ENCODE measurements at places on chromosomes 3 and 15.

- DNase-seq: no peak
These were observed 42.4 kb downstream of the RASA2 start for GRCh38 chr3:141529256-141529655.

GRCh38 chr3:188906236-188906635, 265.5 kb upstream of the TPRG1 start:
- DNase-seq: no peak

DNA sequence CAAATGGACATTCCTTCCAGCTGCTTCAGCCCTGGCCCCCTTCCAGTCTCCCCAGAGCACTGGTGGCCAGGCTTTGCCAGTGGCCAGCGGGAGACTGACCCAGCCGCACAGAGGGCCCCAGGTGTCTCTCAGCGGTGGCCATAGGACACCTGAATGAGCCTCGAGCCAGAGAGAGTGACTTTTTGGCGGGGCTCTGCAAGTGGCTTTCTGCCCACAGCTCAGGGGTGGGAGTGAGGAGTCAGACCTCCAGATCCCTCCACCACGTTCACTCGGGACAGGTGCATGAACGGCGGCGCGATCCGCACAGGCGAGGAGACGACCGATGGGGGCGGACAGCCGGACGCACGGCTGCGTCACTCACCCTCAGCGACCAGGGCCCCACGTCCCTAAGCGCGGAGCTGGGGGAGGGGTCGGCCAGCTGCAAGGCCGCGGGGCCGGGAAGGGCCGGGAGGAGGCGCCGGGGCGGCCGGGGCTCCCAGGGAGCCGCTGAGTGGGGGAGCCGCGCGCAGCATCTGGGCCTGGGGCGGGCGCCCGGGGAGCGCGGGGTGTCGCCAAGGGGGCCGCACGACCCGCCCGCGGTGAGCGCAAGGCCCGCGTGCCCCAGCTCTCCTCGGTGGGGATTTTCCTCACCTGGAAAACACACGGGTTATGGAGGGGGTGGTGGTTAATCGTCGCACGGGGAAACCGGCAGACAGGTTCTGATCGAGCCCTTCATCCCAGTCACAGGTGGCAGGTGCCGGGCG, 57.1 kb downstream of the BDH1 start:
- no peak for DNase-seq

DNA sequence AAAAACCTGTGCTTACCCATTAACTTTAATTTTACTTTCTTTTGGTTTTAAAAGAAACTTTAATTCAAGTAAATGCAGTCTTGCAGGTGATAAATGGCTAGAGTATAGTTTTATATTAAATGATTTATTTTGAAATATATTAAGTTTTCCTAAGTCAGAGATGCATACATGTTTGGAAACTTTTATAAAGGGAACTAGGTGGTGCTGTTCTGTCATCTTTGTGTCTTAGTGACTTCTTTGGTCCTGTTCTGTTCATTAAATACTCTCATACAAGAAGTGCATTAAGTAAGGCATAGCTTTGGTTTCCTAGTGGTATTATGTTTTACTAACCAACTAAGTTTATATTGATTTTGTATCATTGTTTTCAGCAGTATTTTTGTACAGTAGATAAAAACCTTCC, 15.6 kb downstream of the CADM2 start:
- DNase-seq: no peak

DNA sequence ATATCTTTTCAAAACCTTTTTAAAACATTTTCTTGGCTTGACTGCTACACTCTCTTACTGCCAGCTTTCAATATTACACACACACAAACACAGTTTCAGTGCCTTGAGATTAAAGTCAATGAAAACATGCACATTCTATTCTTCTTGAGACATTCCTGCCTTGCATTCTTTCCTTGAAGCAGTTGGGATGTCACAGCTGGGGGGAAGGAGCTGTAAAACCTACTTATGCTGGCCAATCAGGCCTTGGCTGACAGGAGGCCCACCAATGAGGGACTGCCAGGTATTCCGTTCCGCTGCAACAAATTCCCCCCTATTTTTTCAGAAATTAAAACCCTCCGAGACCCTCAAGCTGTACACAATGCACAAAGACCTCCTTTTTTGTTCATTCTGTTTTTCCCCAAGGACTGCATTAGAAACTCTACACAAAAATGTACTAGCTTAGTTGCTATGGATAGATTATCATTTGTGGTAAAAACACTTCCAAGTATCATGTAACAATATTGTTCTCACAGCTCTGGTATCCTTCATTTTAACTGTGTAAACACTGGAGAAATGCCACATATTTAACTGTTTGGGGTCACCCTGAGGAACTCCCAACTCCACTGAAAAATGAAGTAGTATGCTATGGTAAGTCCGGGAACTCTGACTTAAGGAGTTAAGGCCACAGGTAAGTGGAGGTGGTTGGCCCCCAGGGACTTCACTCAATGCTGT, 18.5 kb downstream of the FSTL1 start:
- DNase-seq: no peak

GRCh38 chr3:151112731-151113130, 27.3 kb downstream of the MED12L start:
- no peak for DNase-seq

- no peak for DNase-seq
These were observed 151.4 kb downstream of the FBLN2 start for GRCh38 chr3:13700362-13700761.

DNA sequence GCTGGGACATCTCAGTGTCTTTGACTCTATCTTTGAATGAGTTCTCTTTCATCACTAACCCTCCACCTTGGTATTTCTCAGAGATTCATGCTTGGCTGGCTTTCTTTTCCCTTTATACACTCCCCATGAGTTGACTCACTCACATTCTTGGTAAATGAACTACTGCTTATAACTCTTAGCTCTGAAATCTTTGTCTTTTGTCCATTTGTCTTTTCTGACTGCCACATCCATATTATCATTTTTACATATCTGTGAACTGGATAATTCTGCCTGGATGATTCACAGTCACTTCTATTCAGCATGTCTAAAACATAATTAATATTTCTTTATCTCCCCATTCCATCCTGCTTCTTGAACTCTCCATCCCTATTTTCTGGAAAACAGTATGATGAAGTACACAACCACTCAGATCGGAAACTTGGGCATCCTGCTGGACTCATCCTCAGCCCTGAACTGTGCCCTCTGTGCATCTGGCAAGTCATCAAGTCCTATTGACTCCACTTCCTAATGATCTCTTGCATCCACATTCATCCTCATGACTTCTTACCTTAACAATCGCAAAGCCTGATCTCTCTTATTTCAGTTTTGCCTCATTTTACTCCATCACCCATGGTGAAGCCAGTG, 66.9 kb downstream of the KCNAB1 start:
- DNase-seq: peak; percentile 66

GRCh38 chr15:99954361-99955180, 221.3 kb upstream of the LYSMD4 start:
- no peak for DNase-seq

DNA sequence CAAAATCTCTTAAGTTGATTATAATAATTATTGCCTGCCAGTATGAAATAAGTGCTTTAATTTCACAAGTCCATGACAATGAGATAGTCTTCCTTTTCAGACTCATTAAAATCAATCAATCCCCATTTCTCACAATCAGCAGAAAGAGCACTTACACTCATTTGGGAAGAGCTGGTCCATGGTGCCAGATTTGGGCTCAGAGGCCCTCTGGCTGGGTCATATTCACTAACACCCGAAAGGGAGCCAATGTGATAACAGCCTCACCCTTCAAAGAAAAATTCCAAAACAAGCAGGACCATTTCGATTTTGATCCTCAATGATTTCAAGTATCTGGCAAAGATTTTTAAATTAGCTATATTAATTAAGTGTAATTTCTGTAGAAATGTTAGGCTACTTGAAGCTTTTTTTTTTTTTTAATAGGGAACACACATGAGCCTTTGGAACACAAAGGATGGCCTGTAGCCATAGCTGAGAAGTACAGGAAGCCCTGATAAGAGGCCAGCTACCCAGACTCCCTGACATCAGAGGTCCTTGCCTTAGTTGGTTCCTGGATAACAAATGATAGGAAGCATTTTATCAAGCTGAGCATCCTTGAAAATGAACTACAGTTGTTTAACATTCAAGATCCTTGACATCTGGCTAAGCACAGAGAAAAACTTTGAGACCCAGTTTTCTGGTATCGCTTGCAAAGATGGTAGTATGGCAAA, 17.1 kb downstream of the MCF2L2 start:
- DNase-seq: no peak

DNA sequence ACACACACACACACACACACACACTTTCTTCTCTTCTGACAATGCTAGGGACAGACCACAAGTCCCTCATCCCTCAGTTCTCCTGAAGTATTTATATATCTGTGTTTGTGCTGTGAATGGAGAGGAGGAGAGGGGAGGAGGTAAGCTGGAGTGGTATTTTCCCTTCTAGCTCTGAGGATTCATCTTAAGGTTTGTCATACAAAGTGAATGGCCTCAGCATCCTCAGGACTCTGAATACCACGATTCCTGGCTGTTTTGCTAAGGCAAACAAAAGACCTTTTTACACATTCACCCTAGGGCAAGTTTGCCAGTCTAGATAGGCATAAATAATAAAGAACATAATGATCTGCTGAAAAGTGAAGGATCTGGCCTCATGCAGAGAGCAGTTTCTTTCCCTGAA, 65.7 kb upstream of the CHMP2B start:
- DNase-seq: no peak

- DNase-seq: no peak
These were observed 587.8 kb upstream of the BCHE start for GRCh38 chr3:166425021-166425420.
